ENCODE measurements at places on chromosomes 7 and 10.

DNA sequence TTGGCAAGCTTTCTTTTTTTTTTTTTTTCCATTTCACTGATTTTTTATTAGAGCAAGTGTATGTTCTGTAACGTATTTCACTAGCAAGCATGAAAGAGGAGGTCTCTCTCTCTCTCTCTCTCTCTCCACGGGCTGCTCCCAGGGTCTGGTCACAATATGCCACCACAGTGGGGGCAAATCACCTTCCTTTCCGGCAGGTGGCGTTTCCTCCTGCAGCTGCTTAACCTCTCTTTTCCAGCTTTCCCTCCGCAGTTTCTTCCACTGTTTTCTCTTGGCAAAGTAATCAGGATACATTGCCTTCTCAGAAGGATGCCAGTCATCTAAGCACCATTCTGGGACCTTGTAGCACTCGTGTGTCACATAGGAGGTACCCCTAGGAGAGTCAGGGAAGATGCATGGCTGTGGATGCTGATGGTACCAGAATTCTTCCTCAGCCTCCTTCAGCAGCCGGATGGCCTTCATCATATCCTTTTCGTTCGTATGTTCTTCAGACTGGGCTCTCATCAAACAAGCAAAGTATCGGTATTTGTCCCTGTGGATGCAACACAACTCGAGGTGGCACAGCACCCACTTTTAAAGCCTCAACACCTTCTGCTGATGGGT, 197.3 kb upstream of the PODXL start:
- DNase-seq, result no peak

- no peak for DNase-seq
These were observed 251.2 kb upstream of the GRB10 start for GRCh38 chr7:51033727-51034520.

- DNase-seq, result peak; percentile 24
These were observed 33.0 kb upstream of the RNF32 start for GRCh38 chr7:156607332-156608172.

- DNase-seq, result no peak
These were observed 8.4 kb upstream of the CH25H start for GRCh38 chr10:89215511-89215910.

DNA sequence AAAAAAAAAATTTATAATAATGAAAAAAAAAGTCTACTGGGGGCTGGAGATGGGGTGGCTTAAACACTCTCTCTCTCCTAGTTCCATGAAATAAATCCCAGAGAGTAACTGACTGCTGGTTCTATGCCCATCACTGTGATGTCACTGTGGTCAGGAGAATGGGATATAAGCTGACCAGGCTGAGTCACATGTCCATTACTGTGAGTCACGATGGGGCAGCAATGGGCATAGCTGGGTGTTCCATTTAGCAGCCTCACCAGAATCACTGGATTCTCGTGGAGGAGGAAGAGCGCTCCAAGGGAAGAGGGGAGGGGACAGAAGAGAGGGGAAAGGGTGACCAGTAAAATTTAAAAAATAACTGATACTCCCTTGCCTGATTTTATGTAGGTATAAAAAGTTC, 37.1 kb downstream of the MASTL start:
- DNase-seq, result no peak

DNA sequence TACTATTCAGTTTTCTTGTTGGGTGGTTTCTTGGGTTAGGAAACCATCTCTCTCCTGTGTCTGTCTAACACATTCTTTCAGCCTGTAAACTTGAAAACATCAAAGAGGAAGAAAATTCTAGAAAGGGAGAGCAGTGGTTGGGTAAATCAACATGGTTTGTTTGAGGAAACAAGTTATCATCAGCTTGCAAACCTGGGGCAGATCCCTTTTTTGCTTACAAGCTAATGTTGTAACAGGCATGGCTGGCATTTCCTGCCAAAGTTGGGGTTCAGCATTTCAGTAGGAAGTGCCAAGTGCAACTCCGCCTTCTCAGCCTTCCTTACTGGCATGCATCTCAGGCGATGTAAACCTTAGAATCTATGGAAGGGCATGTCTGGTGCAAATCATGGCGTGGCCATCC, 112.6 kb downstream of the EEPD1 start:
- DNase-seq, result no peak

GRCh38 chr10:49594594-49594993, 15.5 kb upstream of the SLC18A3 start:
- peak; percentile 40 for DNase-seq

DNA sequence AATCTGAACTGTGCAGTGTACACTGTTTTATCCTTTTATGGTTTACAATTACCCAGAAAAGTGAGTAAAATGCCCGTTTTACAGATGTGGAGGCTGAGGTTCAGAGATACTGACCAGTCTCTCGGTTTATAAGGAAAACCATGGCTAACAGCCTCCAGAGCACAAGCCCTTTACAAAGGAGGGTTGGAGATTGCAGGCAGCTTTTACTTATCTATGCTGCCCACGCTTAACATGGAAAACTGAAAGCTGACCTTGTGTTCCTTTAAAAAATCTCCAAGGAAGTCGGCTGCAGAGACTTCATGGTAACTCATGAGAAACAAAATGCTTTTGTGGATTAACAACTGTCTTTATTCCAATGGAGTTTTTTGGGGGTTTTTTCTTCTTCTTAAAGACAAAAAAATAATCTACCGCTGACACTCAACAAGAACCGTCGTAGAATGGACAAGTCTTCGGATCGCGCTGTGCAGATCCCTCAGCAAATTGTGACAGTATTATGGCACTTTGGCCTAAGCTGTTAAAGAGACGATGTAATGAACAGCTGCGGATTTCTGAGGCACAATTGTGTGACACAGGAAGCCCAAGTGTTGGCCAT, 654 bp upstream of the SLF2 start:
- DNase-seq, result no peak

DNA sequence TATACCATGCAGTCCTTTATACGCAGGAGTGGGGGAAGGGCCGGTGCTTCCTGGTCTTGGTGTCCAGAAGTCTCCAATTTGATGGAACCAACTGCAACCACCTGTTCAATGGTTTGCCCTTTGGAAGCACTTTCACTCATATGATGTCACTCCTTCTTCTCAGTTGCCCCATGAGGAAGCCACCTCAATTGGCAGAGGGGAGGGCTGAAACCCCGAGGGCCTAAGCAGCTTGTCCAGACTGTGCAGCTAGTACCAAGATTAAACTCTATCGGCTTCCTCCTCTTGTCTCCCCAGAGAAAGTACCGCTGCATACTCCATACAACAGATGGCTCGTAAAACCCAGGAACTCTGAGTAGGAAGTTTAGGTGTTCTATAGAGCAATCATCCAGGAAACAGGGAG, 789.4 kb downstream of the TYW1 start:
- DNase-seq, result no peak

- no peak for DNase-seq
These were observed 102.4 kb upstream of the SEMA3D start for GRCh38 chr7:85289279-85289678.

- peak; percentile 85 for DNase-seq
These were observed 21.0 kb upstream of the HPS1 start for GRCh38 chr10:98467506-98468318.

DNA sequence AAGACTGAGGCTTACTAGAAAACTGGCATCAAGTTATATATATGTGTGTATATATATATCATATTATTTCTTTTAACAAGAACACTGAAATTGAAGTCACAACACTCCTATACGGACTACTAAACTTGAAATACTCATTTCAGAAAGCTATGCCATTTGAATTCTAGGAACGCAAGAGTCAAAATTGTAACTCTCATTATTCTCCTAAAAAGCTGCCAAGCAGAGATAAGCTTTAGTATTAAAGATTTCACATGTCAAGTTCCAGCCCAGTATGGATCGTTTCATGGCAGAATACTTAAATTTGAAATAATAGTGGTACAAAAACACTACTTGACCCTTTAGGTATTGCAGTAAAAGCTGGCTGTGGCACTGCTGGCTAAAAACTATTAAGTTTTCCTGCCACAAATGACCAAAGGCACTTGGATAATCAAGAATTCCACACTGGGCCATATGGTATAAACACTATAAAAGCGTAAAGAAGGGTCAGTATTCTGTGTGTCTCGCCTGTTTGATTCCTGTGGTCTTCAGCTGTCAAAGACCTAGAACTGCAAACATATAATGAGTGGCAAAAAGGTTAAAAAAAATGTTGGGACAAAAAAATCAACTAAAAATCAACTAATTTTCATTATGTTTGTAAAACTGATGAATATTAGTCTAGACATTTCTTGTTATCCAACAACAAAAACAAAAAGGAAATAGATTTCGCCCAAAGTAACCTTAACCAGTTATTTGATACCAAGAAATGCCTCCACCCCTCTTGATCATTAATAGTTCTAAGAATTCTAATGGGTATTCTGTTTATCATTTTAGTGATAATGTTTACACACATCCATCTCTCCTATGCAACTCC, 2.4 kb downstream of the CCDC71L start:
- DNase-seq, result no peak

- DNase-seq, result no peak
These were observed 95.1 kb downstream of the EGFR start for GRCh38 chr7:55113760-55114540.

DNA sequence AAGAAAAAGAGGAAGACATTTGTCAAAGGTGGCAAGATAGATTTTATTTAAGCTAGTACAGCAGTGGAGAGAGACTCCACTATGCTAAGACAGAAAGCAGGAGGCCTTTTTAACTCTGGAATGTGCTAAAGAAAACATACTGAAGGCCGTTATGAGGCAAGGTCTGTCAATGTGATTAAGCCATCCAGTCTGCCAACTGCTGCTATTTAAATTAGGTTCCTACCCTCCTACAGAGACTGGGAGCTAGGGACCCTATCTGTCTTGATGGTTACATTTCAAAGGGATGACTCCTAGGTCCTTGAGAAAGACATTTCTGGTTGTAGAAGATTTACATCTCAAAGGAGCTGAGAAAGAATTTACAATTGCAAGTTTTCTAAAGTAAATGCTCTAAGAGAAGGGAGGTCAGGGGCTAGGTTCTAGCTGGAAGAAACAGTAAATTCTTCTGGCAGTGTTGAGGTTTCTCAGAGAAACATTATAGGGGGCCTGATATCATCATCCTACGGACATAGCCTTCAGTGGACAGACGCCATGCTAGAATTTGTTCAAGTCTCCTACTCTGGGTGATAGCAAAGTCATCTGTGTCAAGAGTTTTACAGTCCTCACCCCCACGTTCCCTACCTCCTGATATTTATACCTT, 211.6 kb downstream of the PHF14 start:
- DNase-seq, result no peak

GRCh38 chr7:96179837-96180236, 142.1 kb downstream of the SLC25A13 start:
- DNase-seq, result no peak

DNA sequence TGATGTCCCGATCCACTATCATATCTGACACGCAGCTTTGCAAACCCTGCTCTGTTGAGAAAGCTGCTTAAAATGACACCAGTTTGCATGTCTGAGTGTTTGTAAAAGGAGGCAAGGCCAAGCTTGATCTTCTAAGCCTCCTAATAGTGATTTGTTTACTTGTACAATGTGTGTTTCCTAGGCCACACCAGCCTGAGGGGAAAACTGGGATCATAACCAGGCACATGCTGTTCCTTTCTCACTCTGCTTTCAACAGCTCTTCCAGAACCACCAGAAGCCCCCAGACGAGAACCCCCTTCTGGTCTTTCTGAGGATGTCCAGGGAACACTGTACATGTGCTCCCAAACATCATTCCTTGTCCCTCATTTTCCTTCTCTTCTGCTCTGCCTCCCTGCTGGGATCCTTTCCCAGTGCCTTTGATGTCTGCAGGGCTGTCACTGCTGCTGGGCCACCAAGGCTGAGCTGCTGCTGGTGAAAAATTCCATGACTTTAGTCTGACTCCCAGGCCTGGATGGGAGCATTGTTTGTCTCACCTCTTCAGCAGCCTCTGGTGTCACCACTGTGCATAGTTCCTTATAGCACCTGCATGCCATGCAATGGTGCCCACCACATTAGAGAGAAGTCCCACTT, 4.0 kb upstream of the LGI1 start:
- no peak for DNase-seq

GRCh38 chr7:42002654-42003053, 234.4 kb downstream of the GLI3 start:
- DNase-seq, result no peak

DNA sequence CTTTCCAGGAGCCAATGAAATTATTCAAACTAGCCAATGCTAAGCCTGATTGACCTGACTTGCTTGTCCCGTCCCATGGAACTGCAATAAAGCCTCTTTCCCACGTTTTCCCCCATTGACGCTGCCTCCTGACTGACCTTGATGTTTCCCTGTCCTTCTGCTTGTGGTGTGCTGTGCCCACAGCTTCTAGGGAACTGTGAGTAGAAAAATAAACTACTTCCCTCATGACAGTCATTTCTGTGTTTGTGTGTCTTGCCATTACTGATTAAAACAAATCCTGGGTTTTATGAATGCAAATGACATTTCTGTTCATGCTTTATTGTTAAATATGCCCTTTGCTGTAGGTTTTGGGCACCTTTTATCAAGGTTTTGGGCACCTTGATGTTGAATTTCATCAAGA, 91.3 kb upstream of the ABI1 start:
- DNase-seq, result peak; percentile 9

GRCh38 chr7:86158111-86158510, 485.6 kb upstream of the GRM3 start:
- DNase-seq, result no peak

All from large intestine (tissue), 12 donors.